ENCODE measurements at places on chromosomes 13 and 19. TPM values are rescaled to one million over a fixed set of nuclear protein-coding genes. Genes with fewer than 3 reads are reported as not detected.

DNA sequence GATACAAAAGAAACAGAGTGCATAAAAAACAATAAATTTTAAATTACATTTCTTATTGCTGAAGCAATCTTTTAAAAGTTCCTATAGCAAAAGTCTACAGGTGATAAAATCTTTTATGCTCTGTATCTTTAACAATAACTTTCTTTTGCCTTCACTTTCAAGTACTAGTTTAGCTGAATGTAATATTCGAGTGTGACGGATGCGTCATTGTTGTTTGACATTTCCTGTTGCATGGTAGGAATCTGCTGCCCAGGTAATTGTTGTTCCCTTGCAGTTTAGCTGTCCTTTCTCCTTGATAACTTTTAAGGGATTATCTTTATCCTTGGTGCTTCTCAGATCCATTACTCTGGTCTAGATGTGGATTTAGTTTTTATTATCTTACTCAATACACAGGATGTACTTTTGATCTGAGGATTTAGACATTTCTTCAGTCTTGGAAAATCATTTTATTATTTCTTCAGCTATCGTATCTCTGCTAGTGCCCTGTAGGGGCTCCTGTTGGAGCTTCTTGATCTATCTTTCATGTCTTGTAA is 2.1 kb upstream of the CPB2 start:
- DNase-seq: no peak

ZNF426 gene
- total RNA-seq: 10.3 TPM

ZNF613 gene
- total RNA-seq: 7.2 TPM

ELAVL3 gene
- 0.15 TPM for total RNA-seq

CHST8 gene
- not detected for total RNA-seq

DNA sequence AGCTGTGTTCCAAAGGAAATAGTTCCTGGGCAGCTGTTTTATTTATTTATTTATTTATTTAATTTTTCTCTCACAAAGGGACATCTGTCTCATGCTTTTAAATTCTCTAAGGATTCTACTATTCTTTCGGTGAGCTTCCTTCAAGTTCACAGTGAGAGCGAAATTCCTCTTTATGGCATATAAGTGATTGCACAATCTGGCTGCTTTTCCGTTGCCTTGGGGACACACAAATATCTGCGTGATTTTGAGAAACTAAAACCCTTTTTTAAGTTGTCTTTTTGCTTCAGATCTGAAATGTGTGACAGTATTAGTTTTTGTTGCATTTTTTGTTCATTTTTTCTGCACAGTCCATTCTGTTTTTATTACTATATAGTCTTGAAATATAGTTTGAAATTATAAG is 19.2 kb downstream of the ZNF486 start:
- no peak for DNase-seq

- DNase-seq: no peak
These were observed 59.6 kb downstream of the GPALPP1 start for GRCh38 chr13:45048890-45049407.

FXYD1 gene
- 30.3 TPM for total RNA-seq
